ENCODE measurements at places on chromosomes 1 and 21. TPM values are rescaled to one million over a fixed set of nuclear protein-coding genes. Genes with fewer than 3 reads are reported as not detected.
A peak's percentile ranks its signal among the peaks of the same experiment; 100 is the strongest.

Gene ANKRD35
- total RNA-seq: 0.18 TPM

- no peak for DNase-seq
These were observed 11.6 kb upstream of the NPHP4 start for GRCh38 chr1:6003568-6004411.

DNA sequence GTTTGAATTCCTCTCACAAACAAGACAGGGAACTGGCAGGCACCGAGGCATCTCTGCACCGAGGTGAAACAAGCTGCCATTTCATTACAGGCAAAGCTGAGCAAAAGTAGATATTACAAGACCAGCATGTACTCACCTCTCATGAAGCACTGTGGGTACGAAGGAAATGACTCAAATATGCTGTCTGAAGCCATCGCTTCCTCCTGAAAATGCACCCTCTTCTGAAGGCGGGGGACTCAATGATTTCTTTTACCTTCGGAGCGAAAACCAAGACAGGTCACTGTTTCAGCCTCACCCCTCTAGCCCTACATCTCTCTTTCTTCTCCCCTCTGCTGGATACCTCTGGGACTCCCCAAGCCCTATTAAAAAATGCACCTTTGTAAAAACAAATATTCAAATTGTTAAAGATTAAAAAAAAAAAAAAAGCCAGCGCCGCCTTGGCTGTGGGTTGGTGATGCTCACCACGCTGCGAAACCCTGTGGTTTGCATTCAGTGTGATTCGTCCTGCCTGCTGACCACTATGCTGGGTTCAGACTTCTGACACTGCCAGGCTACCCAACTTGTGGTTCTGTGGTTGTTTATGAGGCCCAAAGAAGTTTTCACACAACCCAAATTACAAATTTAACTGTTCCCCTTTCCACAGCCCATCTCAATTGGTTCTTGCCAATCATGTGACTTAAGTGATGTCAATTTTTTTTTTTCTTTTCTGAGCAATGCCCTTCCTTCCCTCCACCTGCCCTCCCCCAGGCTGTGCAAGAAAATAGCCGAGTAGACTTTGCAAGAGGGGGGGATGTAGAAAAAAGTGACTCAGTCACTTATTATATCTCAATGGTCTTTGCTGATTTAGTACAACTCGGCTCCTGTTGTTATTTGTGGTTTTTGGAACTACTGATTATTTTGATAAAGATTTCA lies at the start of gene RUNX1:
Gene RUNX1 (minus strand): TSS at position 597 of the 912 bp plus-strand sequence.
- DNase-seq: no peak

Gene FAM151A
- not detected for total RNA-seq

Gene SLC45A1
- total RNA-seq: 0.63 TPM

- no peak for DNase-seq
These were observed 20.8 kb upstream of the BTG2 start for GRCh38 chr1:203284411-203285123.

GRCh38 chr1:6101826-6102531 lies 56.3 kb downstream of the KCNAB2 start:
- DNase-seq: no peak

Gene XCL1
- total RNA-seq: 0.22 TPM

Gene GJB4
- not detected for total RNA-seq

Gene B3GALT2
- total RNA-seq: not detected

- DNase-seq: no peak
These were observed 76.2 kb downstream of the BRINP2 start for GRCh38 chr1:177246710-177247580.

DNA sequence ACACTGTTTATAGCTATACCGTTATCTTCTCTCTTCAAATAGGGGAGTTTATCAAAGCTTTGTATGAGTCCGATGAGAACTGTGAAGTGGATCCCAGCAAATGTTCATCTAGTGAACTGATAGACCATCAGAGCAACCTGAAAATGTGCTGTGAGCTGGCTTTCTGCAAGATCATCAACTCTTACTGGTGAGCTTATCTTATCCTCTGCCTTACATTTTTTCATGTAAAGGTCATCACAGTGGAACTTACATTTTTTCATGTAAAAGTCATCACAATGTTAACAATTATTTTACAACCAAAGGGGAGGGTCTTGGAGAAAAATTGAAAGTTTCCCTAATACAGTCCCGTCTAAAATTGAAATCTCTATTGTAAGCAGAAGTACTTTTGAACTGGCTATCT lies 45.2 kb downstream of the CLEC20A start:
- DNase-seq: no peak

DNA sequence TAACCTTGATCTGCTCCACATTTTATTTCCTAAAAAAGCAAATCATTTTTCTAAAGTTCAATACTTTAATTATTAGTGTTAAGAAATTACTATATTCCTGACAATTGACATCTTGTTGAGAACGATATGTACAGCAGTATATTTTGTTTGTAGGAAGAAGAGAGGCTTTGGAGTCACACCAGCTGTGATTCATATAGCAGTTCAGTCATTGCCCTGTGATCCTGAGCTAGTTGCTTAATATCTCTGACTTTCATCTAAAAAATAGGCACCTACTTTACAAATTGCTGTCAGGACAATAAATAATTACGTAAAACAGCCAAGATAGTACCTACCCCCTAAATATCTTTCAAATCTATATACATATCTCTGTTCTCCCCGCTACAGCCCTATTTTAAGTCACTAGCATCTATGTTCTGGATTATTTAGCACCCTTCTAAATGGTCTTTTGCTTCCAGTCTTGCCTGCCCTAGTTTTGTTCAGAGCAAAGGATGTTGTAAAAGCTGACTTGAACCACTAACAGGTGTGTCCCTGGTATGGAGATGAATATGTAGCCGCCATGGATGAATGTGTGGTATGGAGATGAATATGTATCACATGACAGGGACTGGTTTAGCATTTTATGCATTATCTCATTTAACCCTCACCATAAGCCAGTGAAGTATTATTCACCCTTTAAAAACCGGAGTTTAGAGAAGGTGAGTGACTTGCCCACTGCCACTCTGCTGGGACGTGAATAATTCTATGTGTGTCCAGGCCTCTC lies 42.2 kb downstream of the RNF220 start:
- no peak for DNase-seq

GRCh38 chr1:111334169-111334568 lies 43.5 kb downstream of the CHIA start:
- peak; percentile 43 for DNase-seq

GRCh38 chr1:208336137-208336518 lies 91.9 kb upstream of the PLXNA2 start:
- no peak for DNase-seq

- no peak for DNase-seq
These were observed 29.4 kb downstream of the MAP3K7CL start for GRCh38 chr21:29159842-29160241.

- peak; percentile 95 for DNase-seq
These were observed 20.6 kb downstream of the CSF1 start for GRCh38 chr1:109931189-109931731.

Gene ROR1
- total RNA-seq: 75.9 TPM

Gene SPRR2B
- total RNA-seq: not detected

- peak; percentile 39 for DNase-seq
These were observed 128.9 kb upstream of the ATP1B1 start for GRCh38 chr1:168977618-168978017.

DNA sequence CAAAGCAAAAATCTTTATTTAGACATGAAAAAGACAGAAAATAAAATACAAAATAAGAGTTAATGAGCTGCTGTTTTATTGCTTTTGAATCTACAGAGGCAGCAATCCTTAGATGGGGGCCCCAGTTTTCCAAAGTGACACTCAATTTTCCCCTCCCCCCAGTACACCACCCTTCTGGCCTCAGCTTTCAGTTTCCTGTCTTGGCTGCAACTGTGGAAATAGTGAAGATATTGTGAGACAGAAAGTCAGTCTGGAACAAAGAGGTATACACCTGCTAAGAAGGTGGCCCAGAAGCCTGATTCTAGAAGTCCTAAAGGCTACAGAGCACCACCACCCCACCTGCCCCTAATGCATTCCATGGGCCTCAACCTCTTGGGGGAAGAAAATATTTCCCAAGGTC lies 1.1 kb upstream of the MTMR11 start:
- DNase-seq: no peak

- DNase-seq: no peak
These were observed 68.3 kb downstream of the DHRS3 start for GRCh38 chr1:12549460-12550349.

GRCh38 chr1:6519935-6520671 lies 28.6 kb upstream of the PLEKHG5 start:
- peak; percentile 95 for DNase-seq

DNA sequence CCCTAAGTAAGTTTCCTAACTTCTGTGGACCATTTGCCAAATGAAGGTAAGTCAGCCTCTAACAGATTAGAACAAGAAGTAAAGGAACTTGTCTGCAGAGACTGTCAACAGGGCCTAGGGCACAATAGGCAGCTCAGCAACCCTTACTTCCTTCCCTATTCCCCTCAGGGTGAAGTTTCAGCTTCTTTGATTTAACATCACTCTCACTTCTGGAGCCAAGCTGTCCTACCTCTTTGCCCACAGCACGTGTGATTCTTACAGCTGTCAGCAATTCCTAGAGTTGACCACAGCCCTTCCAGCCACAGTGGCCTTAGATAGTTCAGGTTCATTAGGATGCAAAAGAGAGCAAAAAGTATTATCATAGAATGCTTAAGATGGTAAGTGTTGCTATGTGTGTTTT lies 7.6 kb upstream of the EIF4G3 start:
- no peak for DNase-seq

DNA sequence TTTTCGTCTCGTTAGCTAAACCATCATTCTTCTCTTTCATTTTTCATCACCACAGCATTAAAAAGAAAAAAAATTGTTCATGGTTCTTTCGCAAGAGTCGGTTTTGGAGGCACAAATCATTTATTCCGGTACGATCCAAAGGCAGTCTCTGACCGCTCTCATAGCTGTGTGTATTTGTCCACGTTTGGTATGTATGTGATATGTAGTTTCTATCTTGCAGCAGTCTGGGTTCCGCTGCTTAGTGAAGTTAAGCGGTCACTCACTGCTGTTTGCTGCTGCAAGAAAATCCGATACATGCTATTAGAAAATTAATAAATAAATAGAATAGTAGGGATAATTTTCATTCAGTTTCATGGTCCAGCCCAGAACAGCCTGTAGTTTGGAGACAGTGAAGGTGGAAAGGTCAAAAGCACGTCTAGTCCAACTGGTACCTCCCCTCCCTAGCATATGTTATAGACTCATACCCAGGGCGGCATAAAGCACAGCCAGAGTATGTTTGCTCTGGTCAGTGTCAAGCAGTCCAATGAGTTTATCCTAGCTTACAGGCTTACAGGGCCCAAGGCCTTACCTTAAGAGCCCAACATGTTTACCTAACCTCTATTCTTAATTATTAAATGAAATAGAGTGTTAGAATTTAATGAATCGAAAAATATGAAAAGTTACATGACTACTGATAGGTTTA lies 2.5 kb downstream of the FMN2 start:
- DNase-seq: no peak

- DNase-seq: no peak
These were observed 117.4 kb downstream of the NGF start for GRCh38 chr1:115220340-115221270.

GRCh38 chr1:96519851-96520578 lies 201.6 kb upstream of the PTBP2 start:
- peak; percentile 45 for DNase-seq

DNA sequence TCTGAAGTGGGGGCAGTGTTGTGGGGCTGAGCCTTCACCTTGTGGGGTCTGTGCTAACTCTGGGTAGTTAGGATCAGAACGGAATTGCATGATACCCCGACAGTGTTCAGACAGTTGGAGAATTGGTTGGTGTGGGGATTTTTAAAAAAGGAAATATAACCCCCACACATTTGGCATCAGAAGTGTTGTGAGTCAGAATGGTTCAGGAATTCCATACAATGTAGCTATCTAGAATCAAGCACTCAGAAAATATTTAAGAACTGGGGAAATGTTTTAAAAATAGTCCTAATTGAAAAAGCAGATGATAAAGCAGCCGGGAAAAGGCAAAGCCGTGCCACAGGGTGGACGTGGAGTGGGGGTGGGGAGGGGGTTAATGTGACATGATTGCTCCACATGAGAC lies 6.5 kb upstream of the S100A7 start:
- DNase-seq: no peak

Gene C1orf116
- total RNA-seq: 0.55 TPM

DNA sequence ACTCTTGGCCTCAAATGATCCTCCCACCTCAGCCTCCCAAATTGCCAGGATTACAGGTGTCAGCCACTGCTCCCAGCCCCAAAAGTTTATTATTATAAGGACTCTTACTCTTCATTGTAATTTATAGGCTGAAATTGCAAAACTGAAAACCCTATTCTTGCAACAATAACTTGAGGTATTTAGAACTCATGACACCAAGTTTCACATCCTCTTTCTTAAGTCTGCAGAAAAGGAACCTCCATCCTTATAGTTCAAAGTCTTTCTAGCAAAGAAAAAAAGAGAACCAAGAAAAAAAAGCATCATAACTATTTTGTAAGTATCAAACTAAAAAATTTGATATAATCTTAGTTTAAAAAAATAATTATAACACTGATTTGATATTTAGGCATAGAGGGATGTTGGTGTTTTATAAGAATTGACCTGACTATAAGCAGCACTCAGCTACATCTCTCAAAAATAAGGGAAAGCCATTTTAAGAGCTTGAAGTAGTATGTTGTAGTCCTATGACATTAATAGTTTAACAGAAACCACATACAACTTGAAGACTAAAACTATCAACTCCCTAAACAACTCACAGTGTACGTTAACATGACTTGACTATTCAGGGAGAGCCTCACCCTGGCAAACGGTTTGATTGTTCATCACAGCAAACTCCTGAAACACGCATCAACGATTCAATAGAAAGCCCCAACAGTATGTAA lies 122.4 kb downstream of the AKT3 start:
- no peak for DNase-seq

DNA sequence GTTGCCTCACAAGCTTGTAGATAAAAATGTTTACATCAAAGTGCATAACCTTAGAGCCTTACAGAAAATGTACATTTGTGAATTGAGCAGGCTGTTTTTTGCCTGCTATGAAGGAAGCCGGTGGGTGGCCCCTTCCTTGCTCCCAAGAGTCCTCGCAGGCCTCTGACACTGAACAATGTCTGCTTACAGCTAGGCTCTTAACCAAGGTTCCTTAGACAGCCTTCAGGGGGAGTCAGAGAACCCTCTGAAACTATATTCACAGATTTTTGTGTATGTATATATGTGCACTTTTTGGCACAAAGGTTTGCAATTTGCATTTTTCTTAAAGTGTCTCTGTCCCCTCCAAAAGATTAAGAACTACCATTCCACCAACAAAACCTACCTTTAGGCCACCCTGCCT lies 282.6 kb downstream of the BARHL2 start:
- peak; percentile 44 for DNase-seq

- no peak for DNase-seq
These were observed 27.4 kb downstream of the AGL start for GRCh38 chr1:99877568-99877967.

Gene CD34
- 0.35 TPM for total RNA-seq

Gene PARS2
- total RNA-seq: 10.2 TPM

Gene U2AF1
- 29.7 TPM for total RNA-seq

Data from H9 (cell line).